ENCODE measurements at places on chromosomes 3 and 15. TPM values are rescaled to one million over a fixed set of nuclear protein-coding genes. Genes with fewer than 3 reads are reported as not detected.

DNA sequence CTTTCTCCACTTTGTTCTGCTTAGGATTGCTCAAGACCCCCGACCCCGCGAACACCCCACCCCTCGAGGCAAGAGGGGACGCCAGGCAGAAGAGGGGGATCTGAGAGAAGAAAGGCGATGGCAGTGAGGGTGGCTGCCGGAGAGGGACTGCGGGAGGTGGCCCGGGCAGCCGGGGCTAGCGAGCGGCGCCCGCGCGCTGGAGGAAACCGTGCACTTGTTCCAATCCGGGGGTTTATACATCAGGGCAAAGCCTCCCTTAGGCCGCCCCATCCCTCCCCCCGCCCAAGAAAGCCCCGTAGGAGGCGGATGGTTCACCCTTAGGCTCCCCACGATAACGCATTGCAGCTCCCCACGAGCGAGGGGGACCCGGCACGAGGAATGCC, 475 bp downstream of the ERC2 start:
- no peak for DNase-seq

DNA sequence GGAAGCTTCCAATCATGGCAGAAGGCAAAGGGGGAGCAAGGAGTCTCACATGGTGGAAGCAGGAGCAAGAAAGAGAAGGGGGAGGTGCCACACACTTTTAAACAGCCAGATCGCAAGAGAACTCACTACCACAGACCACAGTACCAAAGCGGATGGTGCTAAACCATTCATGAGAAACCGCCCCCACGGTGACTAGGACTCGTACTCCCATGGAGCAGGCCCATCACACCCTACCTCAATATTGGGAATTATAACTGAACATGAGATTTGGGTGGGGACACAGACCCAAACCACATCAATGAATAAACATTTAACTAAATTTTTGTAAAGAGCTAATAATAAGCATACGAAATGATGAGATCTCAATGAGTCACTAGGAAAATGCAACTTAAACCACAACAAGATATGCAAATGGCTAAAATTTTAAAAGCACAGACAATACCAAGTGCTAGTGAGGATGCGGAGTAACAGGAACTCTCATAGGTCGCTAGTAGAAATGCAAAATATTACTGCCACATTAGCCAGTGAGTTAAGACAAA, 10.0 kb downstream of the MRPS25 start:
- DNase-seq = no peak

DNA sequence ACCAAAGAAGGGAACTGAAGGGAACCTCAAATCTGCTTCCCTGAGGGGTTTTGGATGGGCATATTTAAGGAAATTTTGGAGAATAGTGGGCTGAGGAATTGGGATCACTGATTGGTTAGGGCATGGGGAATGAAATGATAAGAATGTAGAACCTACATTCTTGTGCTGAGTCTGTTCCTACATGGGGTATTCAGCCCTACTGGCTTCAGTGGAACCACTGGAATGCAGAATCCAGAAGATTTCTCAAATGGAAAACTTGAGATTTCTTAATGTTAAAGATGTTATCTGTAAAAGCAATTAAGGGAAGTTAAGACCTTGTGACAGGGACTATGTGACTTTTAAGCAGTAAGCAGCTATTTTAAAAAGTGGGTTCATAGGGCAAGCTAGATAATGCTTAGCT, 1062.4 kb downstream of the AGBL1 start:
- no peak for DNase-seq

DNA sequence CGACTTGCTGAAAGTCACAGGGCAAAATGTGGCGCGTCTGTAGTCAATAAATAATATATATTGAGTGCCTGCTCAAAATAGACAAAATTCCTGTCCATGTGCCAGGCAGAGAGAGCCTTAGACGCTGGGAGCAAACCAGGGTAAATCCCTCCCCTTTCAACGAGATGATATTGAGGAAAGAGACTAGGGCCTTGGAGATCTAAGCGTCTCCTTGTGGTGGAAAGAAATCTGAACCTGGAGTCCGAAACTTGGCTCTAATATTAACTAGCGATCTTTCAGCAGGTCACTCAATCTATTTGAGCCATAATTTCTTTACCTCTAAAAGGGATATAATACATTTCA, 348 bp upstream of the DPP8 start:
- no peak for DNase-seq

DNA sequence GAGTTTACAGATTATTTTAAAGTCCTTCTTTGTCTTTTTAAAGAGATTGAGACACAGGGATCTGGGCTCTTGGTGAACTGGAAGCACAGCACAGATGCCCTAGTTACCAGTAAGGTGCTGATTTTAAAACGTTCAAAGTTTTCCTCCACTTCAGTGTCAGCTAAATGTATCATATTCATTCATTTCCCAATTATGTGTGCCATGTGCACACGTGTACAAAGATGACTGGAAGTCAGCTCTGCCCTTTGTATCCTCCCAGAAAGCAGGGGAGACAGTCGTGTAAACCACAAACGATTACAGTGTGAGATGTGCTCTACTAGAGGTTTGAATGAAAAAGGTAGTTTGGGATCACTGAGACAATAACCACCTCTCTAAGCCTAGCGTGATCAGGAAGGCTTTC, 730 bp downstream of the ZKSCAN7 start:
- DNase-seq = no peak

- no peak for DNase-seq
Measured at GRCh38 chr3:56826831-56827722, 25.3 kb upstream of the ARHGEF3 start.

- DNase-seq = no peak
Measured at GRCh38 chr15:57472861-57473260, 96.6 kb downstream of the CGNL1 start.

DNA sequence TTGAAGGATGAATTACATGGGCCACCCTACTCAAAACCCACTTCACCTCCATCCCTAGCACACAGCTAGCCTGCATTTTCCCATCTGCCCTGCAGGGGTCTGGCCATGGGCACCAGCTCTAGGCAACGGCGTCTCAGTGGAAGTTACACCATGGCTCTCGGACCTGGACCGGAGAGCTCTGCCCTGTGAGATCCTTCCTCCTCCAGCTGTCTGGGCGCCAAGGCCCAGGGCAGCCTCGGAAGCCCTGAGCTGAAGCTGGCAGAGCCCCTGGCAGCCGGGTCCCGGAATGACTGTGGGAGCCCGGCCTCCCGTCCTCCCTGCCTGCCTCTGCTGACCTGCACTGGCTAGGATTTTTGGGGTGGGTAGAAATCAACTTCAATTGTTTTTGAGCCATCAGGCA, 98.9 kb downstream of the CHSY1 start:
- no peak for DNase-seq

GRCh38 chr15:25774871-25775270, 88.3 kb downstream of the ATP10A start:
- DNase-seq = no peak

- no peak for DNase-seq
Measured at GRCh38 chr3:152058856-152059255, 185.4 kb downstream of the SUCNR1 start.

DNA sequence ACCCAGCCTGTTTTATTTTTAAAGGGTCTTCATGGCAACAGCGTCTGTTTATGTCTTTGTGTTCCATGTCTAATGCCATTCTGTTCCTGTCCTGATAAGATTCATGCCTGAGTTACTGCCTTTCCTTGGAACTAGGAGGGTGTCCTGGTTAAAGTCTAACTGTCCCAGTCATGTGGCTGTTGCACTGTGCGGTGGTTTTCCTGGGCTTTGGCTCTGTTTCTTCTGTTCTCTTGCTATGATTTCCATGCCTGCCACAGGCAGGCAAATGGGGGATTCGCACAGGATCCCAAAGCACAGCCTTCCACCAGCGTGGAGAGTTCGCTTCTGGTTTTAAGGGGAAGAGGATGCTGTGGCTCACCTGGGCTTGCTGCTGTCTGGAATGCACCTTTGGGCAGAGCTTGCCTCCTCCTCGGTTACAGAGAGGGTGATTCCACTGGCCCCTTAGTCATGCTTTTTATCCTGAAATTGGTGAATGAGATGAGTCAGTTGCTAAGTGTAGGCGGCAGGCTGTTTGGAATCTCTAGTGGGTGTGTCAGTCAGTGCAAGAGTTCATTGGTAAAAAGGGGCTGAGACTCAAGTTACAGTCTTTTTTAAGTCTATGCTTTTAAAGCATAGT, 86.8 kb downstream of the CCK start:
- no peak for DNase-seq

DNA sequence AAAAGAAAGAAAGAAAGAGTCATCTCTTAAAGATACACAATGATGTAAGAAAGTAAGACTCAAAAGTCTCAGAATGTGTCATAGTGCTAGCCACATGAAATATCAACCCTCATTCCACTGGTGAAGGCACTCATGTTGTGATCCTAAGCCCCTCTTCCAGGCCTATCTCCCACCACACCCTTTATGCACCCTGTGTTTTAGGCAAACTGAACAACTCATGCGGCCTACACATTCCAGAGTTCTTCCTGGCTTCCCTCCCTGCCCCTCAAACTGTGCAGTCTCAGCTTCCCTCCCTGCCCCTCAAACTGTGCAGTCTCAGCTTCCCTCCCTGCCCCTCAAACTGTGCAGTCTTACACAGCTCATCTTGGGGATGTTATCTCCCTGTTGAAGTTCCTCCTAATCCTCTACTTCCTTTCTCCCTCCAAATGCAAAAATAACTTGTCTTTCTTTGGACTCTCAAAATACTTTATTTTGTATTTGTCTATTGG, 69.0 kb upstream of the FNDC3B start:
- DNase-seq = no peak

- no peak for DNase-seq
Measured at GRCh38 chr15:31555022-31555421, 228.4 kb downstream of the KLF13 start.

DNA sequence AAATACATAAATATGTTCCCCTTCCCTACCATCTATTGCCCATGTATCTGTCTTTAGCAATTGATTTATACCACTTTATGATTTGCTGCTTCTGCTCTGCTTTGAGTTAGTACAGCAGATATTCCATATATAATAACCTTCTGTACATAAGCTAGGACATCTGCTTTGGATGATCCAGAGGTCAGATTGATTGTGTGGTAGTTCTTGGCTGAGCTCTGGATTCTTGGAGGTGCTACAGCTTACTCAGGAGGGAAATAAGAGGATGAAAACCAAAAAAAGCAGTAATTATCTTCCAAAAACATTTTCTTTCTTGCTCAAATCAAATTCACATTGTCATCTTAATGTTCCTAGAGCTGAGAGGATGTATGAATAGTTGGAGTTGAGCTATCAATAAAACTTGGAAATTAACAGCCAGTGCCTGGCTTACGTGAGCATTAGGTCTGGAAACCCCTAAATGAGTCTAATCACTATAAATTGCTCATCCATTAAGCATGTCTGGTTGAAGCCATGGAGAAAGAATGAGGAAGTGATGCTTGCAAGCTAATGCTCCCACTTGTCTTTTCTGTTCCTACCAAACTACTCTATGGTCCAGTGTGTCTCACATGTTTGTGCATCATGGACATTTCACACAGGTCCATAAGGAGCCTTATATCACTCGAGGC, 36.3 kb upstream of the TMEM42 start:
- DNase-seq = no peak

DNA sequence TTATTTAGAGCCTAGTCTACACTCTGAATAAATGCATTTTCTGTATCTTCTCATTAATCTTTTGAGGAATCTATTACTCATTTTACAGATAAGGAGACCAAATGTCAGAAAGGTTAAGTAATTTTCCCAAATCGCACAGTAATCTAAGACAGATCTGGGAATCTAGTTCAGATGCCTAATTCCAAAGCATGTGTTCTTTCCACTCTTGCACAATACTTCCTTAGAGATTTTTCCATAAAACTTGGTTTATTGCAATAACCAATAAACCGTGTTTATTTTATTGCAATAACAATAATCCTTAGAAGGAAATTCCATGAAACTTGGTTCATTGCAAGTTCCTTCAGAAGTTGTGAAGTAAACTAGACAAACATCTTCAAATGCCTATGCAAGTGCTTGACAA, 17.4 kb upstream of the COL8A1 start:
- DNase-seq = no peak

GRCh38 chr15:64422697-64423096, 35.1 kb downstream of the TRIP4 start:
- no peak for DNase-seq

Gene JMJD7
- 12.4 TPM for polyA plus RNA-seq

Gene TMEM158
- 10.7 TPM for polyA plus RNA-seq

Gene AHSG
- polyA plus RNA-seq = 69.3 TPM

Gene FBXW12
- 0.08 TPM for polyA plus RNA-seq

Gene MEX3B
- polyA plus RNA-seq = 49.7 TPM

Gene GOLGA8H
- polyA plus RNA-seq = 2.3 TPM

Gene RFTN1
- polyA plus RNA-seq = 32.6 TPM

Gene LRRN1
- 21.1 TPM for polyA plus RNA-seq

Gene NMNAT3
- polyA plus RNA-seq = 10.0 TPM

Gene MYRIP
- 2.0 TPM for polyA plus RNA-seq

Gene KLHL40
- polyA plus RNA-seq = not detected

Gene ZKSCAN7
- polyA plus RNA-seq = 16.5 TPM

Gene IVD
- 76.8 TPM for polyA plus RNA-seq

Gene SH3GL3
- polyA plus RNA-seq = 12.1 TPM

All from left renal pelvis (tissue), 4 donors.